ENCODE measurements at places on chromosomes 2 and 18.

DNA sequence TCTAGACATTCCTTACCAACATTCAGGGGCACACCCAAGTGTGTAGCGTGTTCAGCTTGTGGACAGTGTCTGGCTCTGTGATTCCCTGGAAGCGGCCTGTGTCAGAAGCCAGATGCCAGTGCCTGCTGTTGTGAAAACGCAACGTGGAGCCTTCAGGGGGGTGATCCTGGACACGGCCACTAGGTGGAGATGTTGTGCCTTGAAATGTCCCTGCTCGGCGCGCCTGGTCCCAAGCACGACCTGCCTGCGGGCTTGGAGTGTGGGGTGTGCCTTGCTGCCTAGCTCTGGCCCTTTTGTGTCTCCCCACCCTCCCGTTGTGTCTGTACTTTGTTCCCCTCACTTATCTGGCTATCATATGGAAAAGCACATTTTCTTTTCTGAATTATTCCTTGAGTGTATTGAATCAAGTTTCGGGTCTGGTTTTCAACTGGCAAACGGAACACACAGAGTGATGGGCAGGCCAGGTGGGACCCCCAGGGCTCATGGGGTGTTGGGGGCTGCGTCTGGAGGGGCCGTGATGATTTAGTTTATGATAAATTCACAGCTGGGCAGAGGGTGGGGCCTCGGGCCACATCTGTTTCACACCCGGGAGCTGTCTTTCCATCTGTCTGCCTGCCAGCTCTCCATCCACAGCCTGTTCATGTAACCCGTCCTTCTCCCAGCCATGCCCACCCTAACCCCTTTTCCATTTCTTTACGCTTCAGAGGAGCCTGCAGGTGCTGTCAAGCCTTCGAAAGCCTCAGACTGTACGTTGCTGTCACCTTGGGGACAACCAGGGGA is 95.5 kb downstream of the DYSF start:
- peak; percentile 62 for DNase-seq

DNA sequence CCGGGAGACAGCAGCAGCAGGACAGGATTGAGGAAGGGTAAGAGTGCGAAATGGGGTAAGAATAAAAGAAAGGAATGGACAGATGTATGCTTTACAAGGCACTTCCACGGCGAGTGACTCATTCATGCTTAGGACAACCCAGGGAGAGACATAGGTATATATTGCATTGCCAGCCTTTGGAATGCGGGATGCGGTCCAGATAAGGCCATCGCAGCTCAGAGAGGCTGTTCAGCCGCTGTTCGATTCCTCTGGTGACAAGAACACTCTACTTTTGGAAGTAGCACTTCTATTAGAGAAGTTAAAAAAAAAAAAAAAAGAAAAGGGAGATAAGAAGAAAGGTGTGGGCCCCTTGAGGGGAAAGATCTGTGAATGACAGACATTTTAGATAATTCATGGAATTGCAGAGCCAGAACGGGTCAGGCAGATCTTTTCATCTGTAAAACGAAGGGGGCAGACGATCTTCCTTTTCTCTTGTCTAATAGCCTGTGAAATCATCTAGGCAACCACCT is 819 bp upstream of the NCOA1 start:
- DNase-seq, result no peak

- peak; percentile 90 for DNase-seq
Observed at GRCh38 chr2:241443486-241444223, 64.7 kb downstream of the STK25 start.

DNA sequence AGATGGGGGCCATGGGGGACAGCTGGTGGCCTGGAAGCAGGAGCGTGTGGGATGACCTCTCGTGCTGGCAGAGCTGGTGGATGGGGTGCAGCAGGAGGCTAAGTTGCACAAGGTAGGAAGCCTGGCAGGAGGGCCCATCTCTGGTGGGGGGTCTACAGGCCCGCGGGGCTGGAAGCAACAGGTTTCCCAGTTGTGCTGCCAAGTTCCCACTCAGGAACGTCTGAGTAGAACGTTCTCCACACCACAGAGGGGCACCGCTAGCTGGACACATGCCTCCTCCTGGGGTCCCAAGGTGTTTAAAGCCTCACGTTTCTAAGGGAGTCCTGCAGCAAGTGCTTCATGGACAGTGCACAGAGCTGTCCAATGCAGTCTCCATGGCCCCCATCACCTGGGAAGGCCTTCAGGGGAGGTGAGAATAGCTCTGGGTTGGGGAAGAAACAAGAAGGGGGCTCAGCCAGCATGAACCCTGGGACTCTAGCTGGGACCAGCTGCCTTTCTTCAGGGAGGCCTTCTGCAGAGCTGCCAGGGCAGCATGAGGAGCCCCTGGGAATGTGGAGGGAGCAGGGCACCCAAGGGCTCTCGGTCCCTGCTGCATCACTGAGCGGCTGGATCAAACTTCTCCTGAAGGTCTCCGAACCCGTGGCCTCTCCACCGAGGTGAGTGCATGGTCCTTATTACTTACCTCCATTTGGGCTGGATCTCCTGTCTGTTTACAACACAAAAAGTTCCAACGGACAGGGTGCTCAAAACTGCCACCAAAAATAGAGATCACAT is 80.0 kb downstream of the TWIST2 start:
- no peak for DNase-seq

GRCh38 chr2:147082850-147083522 is 761.8 kb upstream of the ACVR2A start:
- DNase-seq, result peak; percentile 68

DNA sequence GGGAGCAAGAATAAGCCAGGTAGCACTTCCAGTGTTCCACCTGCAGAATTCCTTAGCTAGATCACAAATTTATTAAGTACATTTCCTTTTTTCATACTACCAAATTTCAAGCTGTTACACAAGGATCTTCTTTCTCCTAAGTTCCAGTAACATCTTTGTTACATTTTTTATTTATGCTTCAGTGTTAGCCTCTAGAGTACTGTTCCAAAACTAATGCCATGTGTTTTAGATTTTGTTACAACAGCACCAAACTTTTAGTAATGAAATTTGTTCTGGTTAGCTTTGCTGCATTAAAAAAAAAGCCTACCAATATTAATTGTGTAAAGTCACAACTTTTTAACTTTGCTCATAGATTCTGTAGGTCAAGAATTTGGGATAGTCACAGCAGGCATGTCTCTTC is 161.1 kb downstream of the CAMKMT start:
- DNase-seq, result no peak

DNA sequence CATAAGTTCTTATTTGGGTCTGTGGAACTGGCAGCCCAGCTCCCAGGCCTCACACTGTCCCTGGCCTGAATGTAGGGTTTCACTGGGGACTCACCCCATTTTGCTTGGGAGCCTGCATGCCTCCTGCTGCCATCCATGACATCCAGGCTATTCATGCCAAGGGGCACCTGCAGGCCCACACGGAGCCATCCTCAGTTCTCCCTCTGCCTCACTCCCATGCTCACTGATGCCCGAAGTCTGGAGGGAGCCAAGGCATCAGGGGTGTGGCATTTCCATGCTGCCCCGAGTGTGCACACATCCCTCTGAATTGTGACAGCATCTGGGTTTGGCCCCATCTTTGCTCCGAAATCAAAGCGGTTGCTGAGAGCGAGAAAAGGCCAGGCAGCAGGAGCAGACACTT is 67.4 kb upstream of the ZNF804A start:
- no peak for DNase-seq

- no peak for DNase-seq
Observed at GRCh38 chr2:108959401-108959800, 29.6 kb downstream of the EDAR start.

DNA sequence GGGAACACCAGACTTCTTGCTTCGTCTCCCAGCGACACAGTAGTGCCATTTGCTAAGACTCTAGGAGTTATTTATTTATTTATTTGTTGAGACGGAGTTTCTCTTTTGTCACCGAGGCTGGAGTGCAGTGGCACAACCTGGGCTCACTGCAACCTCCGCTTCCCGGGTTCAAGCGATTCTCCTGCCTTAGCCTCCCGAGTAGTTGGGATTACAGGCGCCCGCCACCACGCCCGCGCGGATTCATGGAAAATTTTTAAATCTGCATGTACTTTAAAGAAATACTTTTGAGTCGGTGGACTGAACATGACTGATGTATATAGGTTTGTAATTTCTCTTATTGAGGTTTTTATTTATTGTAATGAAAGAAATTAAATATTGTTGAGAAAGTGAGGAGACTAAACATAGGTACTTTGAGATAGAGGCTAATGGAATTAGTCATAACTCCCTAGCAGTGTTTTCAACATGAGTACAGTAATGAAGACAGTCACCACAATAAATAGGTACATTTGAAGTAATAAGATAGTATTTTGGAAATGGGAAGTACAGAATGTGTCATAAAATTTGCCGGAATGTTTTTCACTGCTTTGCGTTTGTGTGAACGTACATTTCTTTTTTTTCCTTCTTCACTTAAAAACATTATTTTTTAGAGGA is 983 bp downstream of the MTX2 start:
- no peak for DNase-seq

- no peak for DNase-seq
Observed at GRCh38 chr18:77145364-77145901, 12.8 kb upstream of the MBP start.

DNA sequence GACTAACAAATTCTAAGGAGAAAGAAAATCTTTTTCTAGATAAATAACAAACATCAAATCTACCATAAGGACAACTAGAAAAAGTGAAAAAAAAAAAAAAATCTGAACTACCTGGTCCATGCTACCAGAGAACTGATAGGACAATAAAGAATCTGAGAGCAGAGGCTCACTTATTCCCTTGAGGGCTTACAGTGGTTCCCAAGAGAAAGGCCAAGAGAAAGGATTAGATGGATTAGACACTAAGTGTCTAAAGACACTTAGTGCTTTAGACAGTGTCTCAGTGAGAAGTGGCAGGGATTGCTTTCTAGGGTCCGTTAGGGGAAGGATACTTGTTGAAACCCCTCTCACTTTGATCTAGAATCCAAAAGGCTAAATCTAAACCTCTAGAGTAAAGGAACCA is 78.2 kb downstream of the COA5 start:
- DNase-seq, result no peak

DNA sequence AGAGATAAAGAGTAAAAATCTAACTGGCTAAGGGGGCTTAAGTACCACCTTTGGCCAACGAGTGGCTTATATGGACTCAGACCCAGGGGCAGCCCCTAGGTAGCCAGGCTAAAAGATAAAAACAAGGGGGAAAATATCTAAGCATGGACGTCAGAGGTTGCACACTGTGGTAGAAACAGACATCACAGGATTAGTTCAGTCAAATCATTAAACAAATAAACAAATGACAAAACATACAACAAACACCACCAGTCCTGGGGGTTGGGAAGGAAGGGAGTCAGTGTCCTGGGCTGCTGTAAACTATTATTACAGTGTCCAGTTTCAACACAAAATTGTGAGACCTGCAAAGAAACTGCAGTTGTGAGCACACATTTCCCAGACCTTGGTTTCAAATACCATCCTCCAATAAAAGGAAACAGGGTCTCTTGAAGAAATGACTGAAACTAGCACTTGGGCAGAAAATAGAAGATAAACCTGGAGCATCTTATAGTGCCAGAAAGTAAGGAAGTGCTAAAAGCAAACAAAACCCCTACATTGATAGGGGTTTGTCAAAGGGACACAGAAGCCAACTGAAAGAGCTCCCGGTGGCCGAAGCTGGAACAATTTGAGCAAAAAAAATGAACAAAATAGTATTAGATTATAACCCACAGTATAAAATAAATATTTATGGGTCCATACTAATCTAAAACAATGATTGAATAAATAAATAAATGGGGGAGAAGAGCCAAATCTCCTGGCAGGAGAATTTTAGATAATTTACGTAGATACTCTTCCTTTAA is 154.8 kb upstream of the KLF7 start:
- DNase-seq, result no peak

DNA sequence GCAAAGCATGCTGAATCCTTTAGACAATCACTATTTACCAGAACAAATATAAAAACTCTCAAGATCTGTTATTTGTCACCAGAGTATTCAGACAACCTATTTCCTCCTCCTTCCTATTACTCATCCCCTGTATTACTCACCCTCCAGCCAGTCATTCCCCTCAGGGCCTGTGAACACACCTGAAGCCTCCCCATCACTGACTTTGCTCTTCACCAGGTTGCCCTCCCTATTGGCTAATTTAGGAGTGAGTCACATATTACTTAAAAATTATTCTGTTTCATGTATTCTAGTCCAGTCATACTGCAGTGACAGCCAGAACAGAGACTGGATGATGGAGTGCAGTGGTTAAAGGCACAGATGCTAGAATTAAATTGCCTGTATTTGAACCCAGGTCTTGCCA is 3.7 kb upstream of the ATG16L1 start:
- peak; percentile 65 for DNase-seq

- DNase-seq, result no peak
Observed at GRCh38 chr2:168526641-168527040, 70.6 kb downstream of the CERS6 start.

DNA sequence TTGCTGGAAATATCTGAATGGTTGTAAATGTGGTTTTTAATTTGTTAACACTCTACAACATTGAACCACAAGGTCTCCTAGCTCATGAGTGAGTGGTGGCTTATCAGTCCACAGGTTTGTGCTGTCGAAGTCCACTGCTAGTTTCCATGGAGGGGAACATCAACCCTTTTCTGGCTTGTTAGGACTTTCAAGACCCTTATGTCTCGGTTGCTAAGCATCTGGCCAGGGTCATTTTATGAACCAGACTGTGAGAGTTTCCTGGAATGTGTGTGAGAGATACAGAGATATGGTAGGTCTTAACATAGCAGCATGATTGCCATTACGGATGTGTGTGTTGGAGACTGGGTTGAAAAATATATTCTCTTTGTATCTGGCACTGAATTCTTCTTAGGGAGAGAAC is 36.9 kb downstream of the KCNE4 start:
- DNase-seq, result no peak

- DNase-seq, result no peak
Observed at GRCh38 chr2:109683452-109683851, 69.3 kb downstream of the SOWAHC start.

DNA sequence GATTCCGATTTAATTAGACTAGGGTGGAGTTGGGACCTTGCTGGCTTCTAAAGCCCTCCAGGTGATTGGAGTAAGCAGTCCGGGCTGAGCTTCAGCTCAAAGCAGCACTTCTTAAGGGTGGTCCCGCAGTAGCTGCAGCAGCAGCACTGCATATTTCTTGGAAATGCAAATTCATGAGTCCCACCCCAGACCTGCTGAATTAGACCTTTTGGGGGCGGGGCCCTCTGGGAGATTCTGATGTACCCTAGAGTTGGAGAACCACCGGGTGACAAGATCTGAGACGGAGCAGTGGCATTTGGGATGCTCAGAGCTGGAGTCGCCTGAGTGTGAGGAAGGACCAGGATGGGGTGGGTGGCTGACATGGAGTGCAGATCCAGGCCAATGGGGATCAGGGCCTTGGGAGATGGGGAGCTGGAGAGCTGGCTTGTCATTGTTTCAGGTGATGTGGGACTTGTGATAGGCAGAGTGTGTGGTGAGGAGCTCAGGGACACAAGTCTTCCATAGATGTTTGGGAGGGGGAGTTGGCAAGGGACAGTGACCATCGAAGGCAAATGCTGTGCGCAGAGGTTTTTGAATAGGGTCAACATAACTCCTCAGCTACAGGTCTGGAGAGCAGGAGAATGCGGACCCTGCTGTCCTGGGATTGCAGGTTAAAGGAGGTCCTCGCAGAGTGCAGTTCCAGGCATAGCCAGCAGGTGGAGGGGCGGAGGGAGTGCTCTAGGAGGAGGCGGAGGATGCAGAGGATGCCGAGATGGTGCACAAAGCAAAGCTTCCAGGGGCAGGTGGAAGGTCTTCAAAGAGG is 130.9 kb upstream of the RAB12 start:
- peak; percentile 42 for DNase-seq

Data from CD4-positive, alpha-beta T cell treated with Interleukin-12 subunit alpha and Interleukin-12 subunit beta, for 1 hour (primary cell).